Fibroblast of skin of right biceps (primary cell): ENCODE measurements at places on chromosomes 1 and 21.

DNA sequence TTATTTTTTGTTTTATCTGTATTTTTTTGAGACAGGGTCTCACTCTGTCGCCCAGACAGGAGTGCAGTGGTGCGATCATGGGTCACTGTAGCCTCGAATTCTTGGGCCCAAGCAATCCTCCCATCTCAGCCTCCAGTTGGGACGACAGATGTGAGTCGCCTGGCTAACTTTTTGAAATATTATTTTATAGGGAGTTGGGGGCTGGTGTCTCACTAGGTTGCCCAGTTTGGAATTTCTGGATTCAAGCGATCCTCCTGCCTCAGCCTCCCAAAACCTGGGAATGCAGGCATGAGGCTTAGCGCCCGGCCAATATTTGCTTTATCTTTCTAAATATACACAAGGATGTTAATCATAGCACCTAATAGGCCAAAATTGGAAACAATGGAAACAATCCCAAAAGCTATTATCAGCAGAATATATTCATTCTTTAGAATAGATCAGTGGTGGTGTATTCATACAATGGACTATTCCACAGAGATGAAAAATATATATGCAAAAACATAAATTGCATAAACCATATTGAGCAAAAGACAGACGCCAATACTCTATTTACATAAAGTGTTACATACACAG is 55.9 kb downstream of the DAP3 start:
- no peak for DNase-seq

DNA sequence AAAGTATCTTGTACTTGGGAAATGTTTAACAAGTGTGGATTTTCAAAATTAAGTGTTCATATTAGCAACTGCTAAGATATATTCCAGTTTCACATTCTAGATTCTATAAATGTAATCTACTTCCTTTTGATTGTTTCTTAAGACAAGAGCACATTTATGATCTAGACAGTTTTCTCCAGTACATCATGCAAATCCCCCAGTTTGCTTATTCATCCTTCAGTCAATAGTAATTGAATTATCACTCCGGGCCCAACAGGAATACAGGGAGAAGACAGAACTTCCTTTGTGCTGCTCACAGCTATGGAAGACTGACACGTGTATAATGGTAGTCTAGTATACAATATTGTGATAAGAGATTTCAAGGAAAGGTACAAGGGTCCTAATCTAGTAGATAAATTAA is 14.5 kb downstream of the PLA2G4A start:
- DNase-seq, result no peak

DNA sequence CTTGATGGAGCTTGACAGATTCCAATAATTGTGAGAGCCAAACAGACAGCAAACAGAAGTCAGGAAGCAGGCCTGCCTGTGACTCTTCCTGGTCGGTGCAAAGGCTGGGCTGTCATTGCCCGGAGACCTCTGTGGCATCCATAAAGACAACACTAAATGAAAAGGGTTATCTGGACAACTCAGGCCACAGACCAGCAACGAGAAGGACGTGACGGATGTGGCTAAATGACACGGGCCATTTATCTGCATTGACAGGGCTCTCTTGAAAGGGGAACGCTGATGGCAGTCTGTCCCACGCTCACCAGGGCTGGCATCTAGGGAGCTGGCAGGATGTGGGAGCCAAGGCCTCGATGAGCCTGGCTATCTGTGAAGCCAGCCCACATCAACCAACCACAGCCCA is 35.0 kb downstream of the HMGB4 start:
- DNase-seq, result no peak

DNA sequence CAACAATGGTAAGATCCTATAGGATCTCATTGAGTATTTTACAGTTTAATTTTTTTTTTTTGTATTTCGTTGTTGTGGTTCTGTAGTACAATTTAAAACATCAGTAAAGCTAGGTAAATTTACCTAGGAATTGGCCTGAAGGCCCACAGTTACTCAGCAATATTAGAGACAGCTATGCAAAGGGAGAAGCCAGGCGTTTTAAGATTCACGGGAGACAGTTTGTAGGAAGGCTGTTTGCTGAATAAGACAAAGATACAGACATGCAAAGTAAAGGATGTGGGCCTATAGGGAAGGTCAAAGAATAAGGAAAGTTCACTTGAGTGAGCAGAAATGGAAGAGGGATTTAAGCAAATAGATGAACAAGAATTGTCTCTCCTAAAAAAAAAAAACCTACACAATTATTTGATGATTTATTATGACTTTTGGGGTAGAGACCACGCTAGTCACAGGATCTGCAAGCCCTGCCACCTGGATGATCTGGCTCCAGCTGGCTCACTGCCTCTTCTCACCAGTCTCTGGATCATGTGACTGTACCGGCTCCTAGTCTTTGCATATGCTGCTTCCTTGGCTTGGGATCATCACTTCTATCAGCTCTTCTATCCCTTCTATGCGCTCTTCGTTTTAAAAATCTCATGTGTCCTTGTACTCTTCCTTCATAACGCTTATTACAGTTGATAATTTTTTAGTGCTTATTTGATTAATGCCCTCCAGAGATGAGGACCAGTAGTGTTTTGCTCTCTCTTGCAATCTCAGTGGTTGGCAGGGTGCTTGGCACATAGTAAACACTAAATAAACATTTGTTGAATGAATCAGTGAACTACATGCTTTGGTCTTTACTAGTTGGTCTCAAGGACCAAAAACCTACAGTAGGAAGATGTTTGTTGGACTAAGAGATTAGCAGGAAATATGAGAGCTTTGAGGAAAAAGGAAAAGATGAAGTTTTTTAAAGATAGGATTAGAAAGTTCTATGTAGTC is 14.1 kb downstream of the DYRK1A start:
- DNase-seq, result no peak

GRCh38 chr1:200428482-200429205 is 18.8 kb upstream of the ZNF281 start:
- peak; percentile 81 for DNase-seq

DNA sequence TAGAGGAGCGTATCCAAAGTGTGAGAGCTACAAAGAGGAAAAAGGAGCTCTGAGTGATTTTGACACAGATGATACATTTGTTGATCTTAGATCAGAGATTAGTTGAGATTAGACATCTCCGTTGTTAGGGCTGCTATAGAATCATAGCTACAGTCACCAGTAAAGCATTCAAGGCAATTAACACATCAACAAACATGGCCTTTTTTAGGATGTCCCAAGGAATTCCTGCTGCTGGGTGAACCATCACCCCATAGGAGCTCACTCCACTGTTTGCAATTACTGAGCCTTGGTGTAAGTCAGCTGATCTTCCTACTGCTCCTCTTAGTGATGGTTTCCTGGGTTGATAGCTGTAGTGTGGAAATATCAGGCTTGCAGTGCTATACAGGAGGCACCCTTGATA is 6.7 kb upstream of the RSRP1 start:
- DNase-seq, result peak; percentile 92

DNA sequence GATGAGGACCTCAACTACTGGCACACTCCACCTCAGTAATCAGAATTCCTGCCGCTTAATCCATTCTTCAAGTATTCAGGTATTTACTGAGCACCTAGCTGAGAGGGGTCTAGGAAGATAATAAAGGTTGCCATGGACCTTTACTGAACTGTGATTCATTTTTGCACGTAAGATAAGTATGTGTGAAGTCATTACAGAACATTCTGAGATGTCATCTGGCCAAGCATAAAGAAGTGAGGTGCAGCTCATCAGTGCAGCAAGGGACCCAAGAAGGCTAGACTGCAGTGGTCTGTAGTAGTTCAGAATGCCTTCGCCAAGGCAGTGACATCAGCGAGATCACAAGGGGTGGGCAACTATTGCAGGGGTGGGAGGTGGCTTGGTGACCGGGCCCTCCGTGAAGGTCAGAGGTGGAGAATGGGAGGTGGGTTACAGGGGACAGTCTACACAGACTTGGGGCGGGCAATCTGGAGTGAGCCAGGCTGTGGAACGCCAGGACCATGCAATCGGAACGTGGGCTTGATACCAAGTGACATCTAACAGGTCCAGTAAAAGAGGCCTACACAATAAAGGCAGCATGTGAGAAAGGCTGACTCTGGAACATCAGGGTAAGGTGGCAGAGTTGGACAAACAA is 107.4 kb downstream of the SLC45A1 start:
- no peak for DNase-seq

- no peak for DNase-seq
Measured at GRCh38 chr1:4587721-4588120, 66.7 kb upstream of the AJAP1 start.

- DNase-seq, result no peak
Measured at GRCh38 chr1:77664939-77665516, 17.4 kb downstream of the ZZZ3 start.

DNA sequence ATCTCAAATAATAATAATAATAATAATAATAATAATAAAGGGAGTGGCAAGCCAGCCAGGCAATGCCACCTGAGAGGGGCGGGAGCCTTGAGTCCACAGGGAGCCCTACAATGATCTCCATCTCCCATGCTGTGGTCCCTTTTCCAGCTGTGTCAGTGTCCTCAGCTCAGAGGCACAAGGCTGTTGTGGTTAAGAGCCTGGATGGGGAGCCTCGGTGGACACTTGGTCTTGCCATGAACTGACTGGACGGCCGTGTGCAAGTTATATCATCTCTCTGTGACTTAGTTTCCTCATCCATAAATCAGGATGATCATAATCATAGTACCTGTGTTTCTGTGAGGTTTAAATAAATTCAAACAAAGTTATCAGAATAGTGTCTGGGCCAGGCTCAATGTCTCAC is 127.8 kb upstream of the TIAM1 start:
- no peak for DNase-seq

DNA sequence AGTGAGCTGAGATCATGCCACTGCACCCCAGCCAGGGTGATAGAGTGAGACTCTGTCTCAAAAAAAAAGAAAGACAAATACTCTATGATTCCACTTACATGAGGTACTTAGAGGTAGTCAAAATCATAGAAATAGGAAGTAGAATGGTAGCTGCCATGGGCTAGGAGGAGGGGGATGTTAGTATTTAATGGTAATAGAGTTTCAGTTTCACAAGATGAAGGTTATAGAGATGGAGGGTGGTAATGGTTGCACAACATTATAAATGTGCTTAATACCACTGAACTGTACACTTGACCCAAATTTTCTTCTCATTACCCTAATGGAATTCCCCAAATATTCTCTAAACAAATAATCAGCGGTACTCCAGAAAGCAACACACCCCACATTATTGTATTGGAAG is 12.8 kb downstream of the EIF2B3 start:
- no peak for DNase-seq

DNA sequence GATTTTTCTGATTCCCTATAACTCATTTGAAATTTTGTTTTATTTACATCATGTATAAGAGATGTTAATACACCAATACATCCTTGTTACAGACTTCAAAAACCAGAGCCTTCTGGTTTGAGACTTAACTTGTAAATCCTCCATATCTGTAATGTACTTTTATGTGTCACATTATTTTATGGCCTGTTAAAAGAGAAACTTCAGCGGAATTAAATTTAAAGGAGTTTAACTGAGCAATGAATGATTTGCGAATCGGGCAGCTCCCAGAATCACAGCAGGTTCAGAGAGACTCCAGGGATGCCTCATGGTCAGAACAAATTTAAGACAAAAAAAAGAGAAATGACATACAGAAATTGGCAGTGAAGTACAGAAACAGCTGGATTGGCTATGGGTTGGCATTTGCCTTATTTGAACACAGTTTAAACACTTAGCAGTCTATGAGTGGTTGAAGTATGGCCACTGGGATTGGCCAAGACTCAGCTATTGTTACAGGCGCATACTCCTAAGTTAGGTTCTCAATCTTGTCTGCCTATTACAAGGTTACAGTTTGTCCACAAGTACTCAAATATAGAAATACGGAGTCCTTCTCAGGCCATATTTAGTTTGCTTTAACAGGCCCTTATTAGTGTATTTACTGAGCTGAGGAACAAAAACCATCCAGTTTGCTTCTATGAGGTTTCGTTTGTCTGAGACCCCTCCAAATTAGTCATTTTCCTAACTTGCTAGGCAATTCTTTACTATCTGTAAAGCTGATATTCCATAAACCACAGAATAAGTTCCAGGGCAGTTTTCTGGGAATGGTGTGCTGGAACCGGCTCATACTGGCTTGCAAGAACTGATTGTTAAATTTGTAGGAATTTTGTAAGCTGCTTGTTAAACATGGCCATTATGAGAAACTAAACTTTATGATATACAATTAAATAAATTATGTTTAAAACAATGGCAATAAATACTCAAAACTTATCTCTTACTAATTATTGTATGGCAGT is 56.2 kb upstream of the WDR26 start:
- DNase-seq, result no peak

GRCh38 chr1:15282810-15283474 is 35.9 kb downstream of the FHAD1 start:
- DNase-seq, result no peak

- no peak for DNase-seq
Measured at GRCh38 chr1:220884981-220885918, 6.0 kb downstream of the HLX start.

DNA sequence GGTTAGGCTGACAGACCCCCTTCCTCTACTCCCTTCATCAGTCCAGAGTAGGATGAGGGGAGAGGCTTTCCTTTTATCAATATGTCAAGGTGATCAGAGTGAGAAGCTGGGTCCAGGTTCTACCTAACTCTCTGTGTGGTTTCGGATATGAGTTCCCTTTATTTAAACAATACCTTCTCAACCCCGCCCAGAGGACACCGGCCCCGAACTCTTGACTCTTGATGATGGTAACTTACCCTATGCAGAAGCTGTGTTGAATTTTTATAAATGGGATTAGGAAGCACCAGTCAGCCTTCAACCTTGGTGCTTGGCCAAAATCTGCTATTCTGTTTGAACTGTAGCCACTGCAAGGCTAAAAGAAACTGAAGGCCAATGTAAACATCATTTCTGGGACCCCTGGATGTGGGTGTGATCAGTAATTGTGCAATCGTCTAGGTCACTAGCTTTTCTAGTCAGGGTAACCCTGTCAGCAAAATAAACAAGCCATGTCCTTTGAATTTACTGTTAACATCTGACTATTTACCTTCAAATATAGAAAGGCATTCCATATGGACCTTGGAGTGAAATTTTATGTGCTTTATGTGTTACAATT is 398.3 kb downstream of the SEC16B start:
- no peak for DNase-seq

DNA sequence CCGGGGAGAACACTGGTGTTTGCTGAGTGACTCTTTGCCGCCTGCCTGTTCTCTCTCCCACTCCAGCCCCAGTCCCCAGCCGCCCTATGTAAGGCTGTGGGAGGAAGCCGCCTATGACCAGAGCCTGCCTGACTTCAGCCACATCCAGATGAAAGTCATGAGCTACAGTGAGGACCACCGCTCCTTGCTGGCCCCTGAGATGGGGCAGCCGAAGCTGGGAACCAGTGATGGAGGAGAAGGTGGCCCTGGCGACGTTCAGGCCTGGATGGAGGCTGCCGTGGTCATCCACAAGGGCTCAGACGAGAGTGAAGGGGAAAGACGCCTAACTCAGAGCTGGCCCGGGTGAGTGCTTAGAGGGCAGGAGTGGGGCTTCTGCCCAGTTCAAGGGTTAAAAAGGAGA is 8.2 kb downstream of the BSND start:
- DNase-seq, result no peak
